Stimulated activated CD4-positive, alpha-beta T cell treated with anti-CD3 and anti-CD28 coated beads, Interleukin-1b, Interleukin-23, amount 100 ng/mL, for 1 hour (primary cell): ENCODE measurements at places on chromosomes 1 and 21.
A peak's percentile ranks its signal among the peaks of the same experiment; 100 is the strongest.

- no peak for DNase-seq
These were observed 25.6 kb downstream of the SLC45A1 start for GRCh38 chr1:8343464-8344001.

- peak; percentile 20 for DNase-seq
These were observed 909 bp upstream of the PAXBP1 start for GRCh38 chr21:32772281-32773047.

DNA sequence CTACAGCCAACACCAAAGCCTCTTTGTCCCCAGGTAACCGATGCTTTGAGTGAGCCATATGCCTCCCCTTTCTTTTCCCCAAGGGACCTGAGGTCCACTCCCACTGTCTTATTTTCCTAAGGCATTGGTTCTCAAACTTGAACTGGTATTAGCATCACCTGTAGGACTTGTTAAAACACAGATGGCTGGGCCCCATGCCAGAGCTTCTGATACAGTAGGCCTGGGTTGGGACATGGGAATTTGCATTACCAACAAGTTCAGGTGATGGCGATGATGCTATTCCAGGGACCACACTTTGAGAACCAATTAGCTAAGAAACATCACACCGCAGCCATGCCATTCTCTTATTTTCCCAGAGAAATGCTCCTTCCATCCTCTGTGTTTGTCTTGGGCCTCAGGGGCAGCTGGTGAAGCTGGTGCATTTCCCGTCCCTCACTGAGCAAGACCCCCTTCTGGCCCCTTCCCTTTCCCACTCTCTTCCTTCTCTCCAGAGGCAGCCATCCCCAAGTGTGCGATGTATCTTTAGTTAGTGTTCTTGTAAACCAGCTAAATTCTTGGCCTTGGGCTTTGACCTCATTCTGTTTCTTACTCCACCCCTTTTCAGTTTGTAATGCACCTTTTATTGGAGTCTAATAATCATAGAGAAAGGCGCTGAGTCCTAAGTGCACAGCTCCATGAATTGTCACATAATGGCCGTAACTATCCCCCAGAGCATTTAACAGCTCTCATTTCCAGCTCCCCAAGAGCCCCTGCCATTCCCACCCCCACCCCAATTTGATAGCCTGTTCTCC, 14.2 kb upstream of the TTC22 start:
- no peak for DNase-seq

DNA sequence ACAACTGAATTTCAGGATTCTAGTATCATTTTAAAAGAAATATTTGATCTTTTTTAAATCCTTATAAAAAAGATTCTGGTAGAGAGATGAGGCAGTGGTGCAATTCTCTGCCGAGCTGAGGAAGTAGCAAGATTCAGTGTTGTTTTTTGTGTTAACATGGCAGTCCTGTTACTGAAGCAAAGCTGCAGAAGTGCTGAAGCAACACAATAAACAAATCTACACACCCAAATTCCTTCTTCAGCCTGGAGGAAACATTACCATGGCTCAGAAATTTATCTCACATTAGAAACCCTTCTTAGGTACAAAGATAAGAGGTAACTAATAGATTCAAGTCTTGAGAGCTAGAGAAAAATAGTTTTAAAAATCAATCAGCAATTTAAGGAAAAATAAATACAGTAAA, 216.0 kb downstream of the DENND1B start:
- no peak for DNase-seq

- no peak for DNase-seq
These were observed 936 bp downstream of the ZBTB21 start for GRCh38 chr21:42009018-42009830.

GRCh38 chr21:45802956-45803617, 159.6 kb downstream of the PCBP3 start:
- no peak for DNase-seq

- DNase-seq: no peak
These were observed 554.5 kb upstream of the NR5A2 start for GRCh38 chr1:199472978-199473377.

- no peak for DNase-seq
These were observed 10.8 kb upstream of the PSMD4 start for GRCh38 chr1:151243683-151244216.

GRCh38 chr1:57976216-57976615, 552.4 kb upstream of the DAB1 start:
- DNase-seq: no peak

DNA sequence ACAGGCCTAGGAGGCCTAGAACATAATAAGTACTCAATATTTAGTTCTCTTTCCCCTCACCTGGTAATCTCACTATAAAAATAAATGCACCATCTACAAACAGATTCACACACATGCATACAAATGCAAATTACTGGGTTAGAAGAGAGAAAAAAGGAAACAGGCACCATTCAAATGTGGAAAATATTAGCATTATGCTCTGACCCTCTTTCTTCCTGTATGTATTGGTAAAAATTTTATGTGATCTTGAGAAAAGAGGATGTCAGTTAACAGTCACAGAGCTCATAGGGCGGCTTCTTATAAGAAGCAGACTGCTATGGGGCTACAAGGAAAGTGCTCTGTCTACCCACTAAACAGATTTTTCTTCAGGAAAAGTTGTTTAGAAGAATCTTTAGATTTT, 565.4 kb downstream of the LMO4 start:
- DNase-seq: no peak

- DNase-seq: no peak
These were observed 5.4 kb downstream of the CHTOP start for GRCh38 chr1:153639280-153639679.
